CD4-positive, alpha-beta T cell treated with Interleukin-2 at 100 ng/mL for 4 hours (primary cell): ENCODE measurements at places on chromosomes 4 and X.

GRCh38 chrX:87518504-87518903, 902 bp downstream of the KLHL4 start:
- DNase-seq = no peak

DNA sequence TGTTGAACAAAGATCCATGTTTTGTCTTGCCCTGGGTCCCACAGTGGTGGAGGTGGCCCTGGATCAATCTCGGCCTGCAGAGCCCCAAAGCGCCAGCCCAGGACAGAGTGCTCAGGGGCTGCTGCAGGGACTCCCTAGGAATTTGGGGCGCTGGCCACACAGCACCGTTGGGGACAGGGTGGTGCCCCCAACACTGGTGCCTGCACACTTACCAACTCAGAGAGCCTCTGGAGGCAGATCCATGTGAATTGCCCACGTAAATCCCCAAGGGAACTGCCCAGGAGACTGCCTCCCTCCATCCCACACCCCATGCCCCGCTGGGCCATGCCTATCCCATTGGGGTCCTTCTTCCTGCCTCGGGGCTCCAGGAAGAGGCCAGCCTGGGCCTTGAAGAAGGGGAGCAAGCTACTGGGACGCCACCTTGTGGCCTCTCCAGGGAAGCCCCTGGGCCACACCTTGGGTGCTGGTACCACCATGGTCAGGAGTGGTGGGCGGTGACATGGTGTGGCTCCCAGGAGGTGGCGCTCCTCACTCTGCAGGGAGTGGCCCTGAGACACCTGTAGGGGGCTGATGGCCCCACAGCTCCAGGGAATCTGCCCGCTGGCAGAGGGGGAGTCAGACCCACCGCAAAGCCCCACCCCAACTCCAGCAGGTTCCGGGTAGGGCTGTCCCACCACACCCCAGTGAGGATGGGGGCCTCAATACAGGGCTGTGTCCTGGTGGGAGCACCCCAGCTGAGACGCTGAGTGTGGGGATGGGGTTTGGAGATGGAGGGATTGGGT, 22.8 kb downstream of the CFAP99 start:
- DNase-seq = peak; percentile 71

DNA sequence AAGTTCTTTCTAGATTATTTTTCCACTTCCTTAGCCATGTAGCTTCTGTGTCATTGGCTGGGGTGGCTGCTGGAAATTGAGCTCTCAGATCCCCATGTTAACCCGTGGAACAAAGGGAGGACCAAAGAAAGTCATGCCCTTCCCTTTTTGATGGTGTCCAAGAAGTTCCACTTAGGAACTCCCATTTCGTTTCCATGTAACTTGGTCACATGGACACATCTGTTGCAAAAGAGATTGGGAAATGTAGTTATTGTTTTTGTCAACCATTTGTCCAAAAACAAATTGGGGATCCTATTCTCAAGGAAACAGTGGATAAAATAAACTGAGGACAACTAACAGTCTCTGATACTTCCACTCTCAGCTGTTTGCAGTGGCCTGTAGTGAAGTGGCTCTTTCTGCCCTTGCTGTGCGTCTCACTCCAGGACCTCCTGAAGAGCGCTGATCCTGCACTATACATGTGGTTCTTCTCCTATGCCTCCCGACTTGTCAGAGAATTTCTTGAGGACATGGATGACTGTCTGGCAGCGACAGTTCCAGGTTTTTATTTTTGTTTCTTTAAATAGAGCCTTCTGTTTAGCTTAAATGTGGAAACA, 125.3 kb upstream of the LNX1 start:
- DNase-seq = no peak

DNA sequence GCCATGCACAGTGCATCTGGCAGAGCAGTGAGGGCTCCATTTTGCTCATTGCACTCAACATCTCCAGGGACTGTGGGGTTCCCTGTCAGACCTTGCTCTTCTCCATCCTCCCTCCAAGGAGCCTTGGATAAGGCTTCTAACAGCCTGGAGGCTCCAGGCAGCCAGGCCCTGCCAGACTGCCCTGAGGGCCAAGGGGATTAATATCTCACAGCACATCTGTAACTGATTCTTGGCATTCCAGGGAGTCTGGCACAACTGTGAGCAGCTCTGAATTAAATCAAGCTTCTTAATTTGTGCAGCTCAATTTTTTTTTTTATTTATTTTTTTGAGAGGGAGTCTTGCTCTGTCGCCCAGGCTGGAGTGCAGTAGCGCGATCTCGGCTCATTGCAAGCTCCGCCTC, 224.5 kb upstream of the PGRMC2 start:
- no peak for DNase-seq

GRCh38 chr4:55634417-55635128, 1.5 kb downstream of the NMU start:
- no peak for DNase-seq

GRCh38 chrX:93422693-93423092, 250.7 kb downstream of the NAP1L3 start:
- no peak for DNase-seq

DNA sequence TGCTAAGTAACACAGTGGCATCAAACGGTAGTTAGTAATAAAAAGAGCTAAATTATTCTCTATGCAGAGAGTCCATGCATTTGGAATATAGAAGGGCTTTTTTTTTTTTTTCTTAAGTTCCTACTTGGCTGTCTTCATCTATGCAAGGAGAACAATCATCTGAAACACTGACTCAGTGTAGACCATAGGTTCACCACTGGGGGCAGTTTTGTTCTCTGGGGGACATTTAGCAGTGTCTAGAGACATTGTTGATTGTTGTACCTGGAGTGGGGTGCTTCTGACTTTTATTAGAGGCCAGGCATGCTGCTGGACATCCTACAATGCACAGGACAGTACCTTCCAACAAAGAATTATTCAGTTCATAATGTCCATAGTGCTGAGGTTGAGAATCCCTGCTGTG, 41.2 kb downstream of the TMA16 start:
- DNase-seq = no peak

DNA sequence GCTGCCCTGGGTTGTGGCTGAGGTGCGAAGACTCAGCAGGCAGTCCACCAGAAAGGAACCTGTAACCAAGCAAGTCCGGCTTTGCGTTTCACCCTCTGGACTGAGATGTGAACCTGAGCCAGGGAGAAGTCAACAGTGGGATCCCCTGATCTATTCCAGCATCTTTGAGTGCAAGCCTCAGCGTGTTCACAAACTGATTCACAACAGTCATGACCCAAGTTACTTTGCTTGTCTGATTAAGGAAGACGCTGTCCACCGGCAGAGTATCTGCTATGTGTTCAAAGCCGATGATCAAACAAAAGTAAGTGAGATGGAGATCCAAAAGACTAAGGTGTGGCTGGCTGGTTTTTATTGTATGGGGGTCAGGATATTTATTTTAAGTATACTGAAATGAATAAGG, 11.3 kb downstream of the TBC1D1 start:
- DNase-seq = no peak
